ENCODE measurements at places on chromosomes 5 and 9. TPM values are rescaled to one million over a fixed set of nuclear protein-coding genes. Genes with fewer than 3 reads are reported as not detected.

GRCh38 chr5:139654871-139655491 lies 6.8 kb downstream of the CXXC5 start:
- peak overlapping the region; percentile 97 for H3K27ac ChIP-seq
- H3K4me3 ChIP-seq, result peak overlapping the region; percentile 99
- H3K36me3 ChIP-seq, result no peaks in the 10 kb centered on the region
- no peak for DNase-seq

GRCh38 chr5:100708645-100709171 lies 173.5 kb downstream of the FAM174A start:
- no peaks in the 10 kb centered on the region for H3K4me1 ChIP-seq
- H3K4me3 ChIP-seq, result no peak overlapping the region
- no peak for DNase-seq
- H3K27ac ChIP-seq, result no peak overlapping the region
- no peaks in the 10 kb centered on the region for H3K27me3 ChIP-seq
- H3K36me3 ChIP-seq, result no peaks in the 10 kb centered on the region

DNA sequence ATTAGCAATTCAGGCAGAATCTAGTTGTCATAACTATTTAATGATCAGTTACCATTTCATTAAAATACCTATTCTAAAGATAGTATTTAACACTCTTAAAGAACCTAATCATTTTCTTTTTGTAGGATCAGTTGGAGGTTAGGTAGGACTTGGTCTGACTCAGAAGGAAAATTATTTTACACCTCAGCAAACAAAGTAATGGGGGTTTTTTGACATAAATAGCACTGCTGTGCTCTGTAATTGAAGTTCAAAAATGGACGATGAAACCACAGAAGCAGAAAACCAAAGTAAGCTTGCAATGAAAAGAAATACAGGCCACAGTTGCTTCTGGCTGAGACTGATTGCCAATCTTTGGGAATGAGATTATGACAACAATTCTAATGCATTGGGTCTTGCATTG lies 187.0 kb upstream of the TRPM3 start:
- H3K27me3 ChIP-seq, result no peaks in the 10 kb centered on the region
- DNase-seq, result no peak
- no peak overlapping the region for H3K4me3 ChIP-seq
- no peaks in the 10 kb centered on the region for H3K4me1 ChIP-seq
- H3K36me3 ChIP-seq, result no peaks in the 10 kb centered on the region

Gene ENG
- 7.2 TPM for polyA plus RNA-seq

- no peak overlapping the region for H3K4me3 ChIP-seq
- no peak overlapping the region for H3K27ac ChIP-seq
- H3K4me1 ChIP-seq, result peaks cover 24% of the 10 kb centered on the region
Observed at GRCh38 chr5:177320879-177321278, 9.2 kb upstream of the MXD3 start.

Gene RUSC2
- not detected for polyA plus RNA-seq

Gene FAM78A
- 5.0 TPM for polyA plus RNA-seq

- DNase-seq, result no peak
- H3K4me3 ChIP-seq, result no peak overlapping the region
- no peak overlapping the region for H3K27ac ChIP-seq
- H3K4me1 ChIP-seq, result no peaks in the 10 kb centered on the region
Observed at GRCh38 chr5:32047056-32047455, 127.1 kb downstream of the GOLPH3 start.

DNA sequence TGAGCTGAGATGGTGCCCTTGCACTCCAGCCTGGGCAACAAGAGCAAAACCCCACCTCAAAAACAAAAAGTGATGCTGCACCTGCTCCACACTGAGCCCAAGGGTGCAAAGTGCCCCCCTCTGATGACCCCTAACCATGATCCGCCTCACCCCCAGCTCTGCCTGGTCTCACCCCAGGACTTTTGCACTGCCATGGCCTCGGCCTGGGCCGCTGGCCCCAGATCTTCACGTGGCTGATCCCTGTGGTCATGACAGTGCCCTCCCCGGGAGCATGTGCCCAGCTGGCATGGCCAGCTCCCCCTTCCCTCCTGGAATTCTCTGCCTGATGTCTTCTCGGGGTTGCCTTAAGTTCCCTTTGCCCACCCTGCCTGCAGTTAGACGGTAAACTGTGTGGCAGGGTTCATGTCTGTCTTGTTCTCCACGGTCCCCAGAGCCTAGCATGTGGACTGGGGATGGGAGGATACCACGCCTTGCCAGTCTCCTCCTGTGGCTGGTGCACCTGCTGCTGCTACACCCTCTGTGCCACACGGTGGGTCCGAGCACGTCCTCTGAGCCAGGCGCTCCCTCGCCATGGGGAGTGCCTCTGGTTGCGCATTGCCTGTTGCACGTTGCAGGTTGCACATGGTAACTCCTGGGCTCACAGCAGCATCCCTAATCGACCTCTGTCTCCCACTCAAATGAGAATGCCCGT lies 77.4 kb upstream of the PPP1R26 start:
- no peak overlapping the region for H3K4me3 ChIP-seq
- H3K27ac ChIP-seq, result no peak overlapping the region
- no peaks in the 10 kb centered on the region for H3K36me3 ChIP-seq
- DNase-seq, result no peak
- H3K4me1 ChIP-seq, result no peaks in the 10 kb centered on the region
- peaks cover 3% of the 10 kb centered on the region for H3K27me3 ChIP-seq

- H3K27me3 ChIP-seq, result peaks cover 2% of the 10 kb centered on the region
- H3K36me3 ChIP-seq, result no peaks in the 10 kb centered on the region
- H3K27ac ChIP-seq, result no peak overlapping the region
- no peaks in the 10 kb centered on the region for H3K4me1 ChIP-seq
- no peak for DNase-seq
- H3K4me3 ChIP-seq, result no peak overlapping the region
Observed at GRCh38 chr5:38162625-38163024, 95.7 kb upstream of the EGFLAM start.

Gene LVRN
- polyA plus RNA-seq, result not detected

DNA sequence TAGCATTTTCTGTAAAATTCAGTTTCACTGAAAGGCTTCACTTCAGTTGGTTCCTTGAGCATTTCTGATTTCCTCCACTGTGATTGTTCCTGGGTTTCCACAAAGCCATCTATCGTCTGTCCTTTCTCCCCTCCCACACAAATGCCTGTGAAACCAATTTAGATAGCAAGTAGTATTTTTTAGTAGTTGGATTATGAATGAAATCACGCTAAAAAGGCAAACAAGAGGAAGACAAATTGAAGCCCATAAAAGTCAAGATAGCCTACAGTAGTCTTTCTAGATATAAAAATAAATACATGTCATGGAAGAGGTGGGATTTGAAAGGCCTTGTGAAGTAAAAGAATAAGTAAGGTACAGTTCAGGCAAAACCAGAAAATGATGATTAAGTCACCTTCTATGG lies 162.8 kb downstream of the ADAMTSL1 start:
- H3K27me3 ChIP-seq, result peaks cover 6% of the 10 kb centered on the region
- no peak for DNase-seq
- no peak overlapping the region for H3K4me3 ChIP-seq

Gene RNF183
- polyA plus RNA-seq, result not detected

GRCh38 chr5:132012371-132013005 lies 1.0 kb upstream of the ACSL6 start:
- DNase-seq, result no peak
- H3K4me1 ChIP-seq, result peaks cover 22% of the 10 kb centered on the region
- H3K27me3 ChIP-seq, result peaks cover 10% of the 10 kb centered on the region

- no peak overlapping the region for H3K4me3 ChIP-seq
- DNase-seq, result peak; percentile 65
- peaks cover 28% of the 10 kb centered on the region for H3K4me1 ChIP-seq
- H3K36me3 ChIP-seq, result no peaks in the 10 kb centered on the region
- no peak overlapping the region for H3K27ac ChIP-seq
Observed at GRCh38 chr9:93962561-93963440, 7.6 kb upstream of the BARX1 start.

DNA sequence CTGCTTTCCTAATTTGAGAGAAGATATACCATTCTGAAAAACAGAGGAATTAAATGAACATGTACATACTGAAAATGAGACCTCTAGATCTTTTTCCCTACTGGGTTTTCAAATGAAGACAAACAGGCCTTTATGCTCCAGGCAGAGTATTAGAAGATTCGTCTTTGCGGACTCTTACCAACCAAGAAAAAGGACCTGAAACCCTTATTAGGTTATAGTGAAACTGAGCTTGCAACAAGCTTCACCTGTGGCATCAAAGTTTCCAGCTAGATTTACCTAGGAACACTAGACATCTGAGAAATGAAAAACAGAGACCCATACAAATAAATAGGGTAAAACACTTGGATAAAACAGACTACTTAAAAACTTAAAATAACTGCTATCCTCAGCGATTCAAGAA lies 46.3 kb downstream of the SMIM15 start:
- no peak overlapping the region for H3K27ac ChIP-seq
- H3K27me3 ChIP-seq, result peaks cover 1% of the 10 kb centered on the region
- DNase-seq, result no peak
- H3K36me3 ChIP-seq, result peaks cover 18% of the 10 kb centered on the region
- no peaks in the 10 kb centered on the region for H3K4me1 ChIP-seq

- no peak overlapping the region for H3K4me3 ChIP-seq
- DNase-seq, result no peak
- peaks cover 3% of the 10 kb centered on the region for H3K27me3 ChIP-seq
- H3K4me1 ChIP-seq, result no peaks in the 10 kb centered on the region
Observed at GRCh38 chr5:126182971-126183695, 240.1 kb upstream of the GRAMD2B start.

GRCh38 chr5:86679529-86679928 lies 61.8 kb downstream of the COX7C start:
- no peaks in the 10 kb centered on the region for H3K4me1 ChIP-seq
- no peak for DNase-seq
- H3K27ac ChIP-seq, result no peak overlapping the region
- H3K36me3 ChIP-seq, result no peaks in the 10 kb centered on the region

GRCh38 chr9:77502568-77502967 lies 145.6 kb downstream of the GNA14 start:
- H3K27me3 ChIP-seq, result no peaks in the 10 kb centered on the region
- H3K36me3 ChIP-seq, result no peaks in the 10 kb centered on the region
- no peak overlapping the region for H3K27ac ChIP-seq
- H3K4me1 ChIP-seq, result no peaks in the 10 kb centered on the region

All from immature natural killer cell (primary cell).